ENCODE measurements at places on chromosomes 3 and 15. TPM values are rescaled to one million over a fixed set of nuclear protein-coding genes. Genes with fewer than 3 reads are reported as not detected.

The FSTL1 gene
- 2,112 TPM for total RNA-seq

The PIGZ gene
- 1.5 TPM for total RNA-seq

The B3GNT5 gene
- 1.9 TPM for total RNA-seq

The SPTSSB gene
- under 0.01 TPM for total RNA-seq

The GOLGA8G gene
- not detected for total RNA-seq

The EPB42 gene
- not detected for total RNA-seq

The SLC35G2 gene
- 11.3 TPM for total RNA-seq

The DET1 gene
- total RNA-seq = 5.6 TPM

The C3orf62 gene
- total RNA-seq = 0.28 TPM

The UROC1 gene
- not detected for total RNA-seq

The SQOR gene
- 113 TPM for total RNA-seq

The CNTN3 gene
- total RNA-seq = 0.96 TPM

The ABHD6 gene
- 8.4 TPM for total RNA-seq

The ATP13A3 gene
- 945 TPM for total RNA-seq

The FETUB gene
- not detected for total RNA-seq

The SSR3 gene
- total RNA-seq = 793 TPM

The CFAP20DC gene
- 2.0 TPM for total RNA-seq

The HTR3E gene
- total RNA-seq = not detected

The KLHL40 gene
- total RNA-seq = not detected

The FBXL2 gene
- 10.0 TPM for total RNA-seq

The SCG3 gene
- total RNA-seq = not detected

The ACAD11 gene
- 58.3 TPM for total RNA-seq

The TMEM158 gene
- total RNA-seq = 40.3 TPM

The ATP8B4 gene
- total RNA-seq = 0.19 TPM

The PDIA3 gene
- total RNA-seq = 187 TPM

The OPA1 gene
- 47.9 TPM for total RNA-seq

The CRYGS gene
- total RNA-seq = 0.77 TPM

All from regular cardiac myocyte (primary cell).